ENCODE measurements at places on chromosomes 2 and 18.

GRCh38 chr2:163505281-163505680, 230.5 kb downstream of the FIGN start:
- DNase-seq = no peak

DNA sequence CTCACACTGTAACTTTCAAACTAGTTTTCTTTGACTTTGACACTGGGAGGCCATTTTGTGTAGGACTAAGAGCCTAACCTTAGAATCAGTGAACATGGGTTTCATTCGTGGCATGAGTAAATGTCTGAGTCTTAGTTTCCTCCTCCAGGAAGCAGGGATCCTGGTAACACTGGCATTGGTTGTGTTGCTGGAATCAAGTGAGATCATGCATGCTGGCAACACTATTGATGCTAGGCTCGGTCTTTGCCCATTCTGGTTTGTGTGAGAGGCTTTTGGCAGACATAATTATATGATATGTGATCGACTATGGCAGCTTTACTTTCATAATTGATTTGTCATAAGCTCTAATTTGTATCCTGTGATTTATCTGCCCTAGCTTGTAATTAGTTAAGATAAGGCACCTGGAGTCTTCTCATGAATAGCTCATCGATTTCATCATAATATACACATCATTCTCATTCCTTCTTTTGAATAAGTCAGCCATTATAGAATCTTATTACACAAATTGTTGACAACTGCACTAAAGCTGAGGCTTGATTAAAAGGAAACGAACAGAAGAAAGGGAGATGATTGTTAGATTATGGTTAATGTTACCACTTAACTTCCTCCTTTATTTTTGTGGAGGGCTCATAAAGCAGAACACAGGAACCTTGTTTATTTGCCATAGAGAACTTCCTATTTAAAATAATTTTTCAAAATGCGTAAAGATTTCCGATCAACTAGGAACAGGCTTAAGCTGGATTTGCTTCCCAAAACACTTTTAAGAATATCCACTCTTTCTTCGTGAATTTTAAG, 12.6 kb downstream of the PPP1R1C start:
- no peak for DNase-seq

DNA sequence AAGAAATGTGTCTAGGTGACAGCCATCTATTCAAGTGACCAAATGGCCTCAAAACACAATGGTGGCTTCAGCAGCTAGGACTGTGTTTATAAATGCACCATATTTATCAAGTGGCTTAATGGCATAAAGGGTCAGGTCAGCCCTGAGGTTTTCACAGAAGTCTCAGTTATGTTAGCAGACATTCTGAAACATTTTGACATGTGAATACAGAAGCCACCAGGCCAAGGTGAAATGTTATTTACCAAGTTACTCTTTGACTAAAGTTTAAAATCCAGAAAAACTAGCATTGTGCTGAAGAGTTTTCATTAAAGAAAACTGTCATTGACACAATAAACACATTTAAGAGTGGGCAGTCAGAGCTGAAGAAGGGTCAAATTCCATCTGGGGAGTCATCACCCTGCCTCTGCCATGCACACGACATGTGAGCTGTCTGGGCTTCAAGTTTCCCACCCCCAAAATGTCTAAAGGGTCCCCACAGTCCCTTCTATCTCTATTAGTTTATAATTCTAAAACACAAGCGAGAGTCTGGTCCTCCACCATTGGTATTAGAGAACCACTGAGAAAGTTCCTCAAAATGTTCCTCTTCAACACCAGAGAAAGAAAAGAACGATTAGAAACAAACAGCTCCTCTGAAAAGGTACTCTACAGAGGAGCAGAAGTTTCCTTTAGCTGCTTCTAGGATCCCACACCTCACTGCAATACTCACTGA, 77.5 kb upstream of the FZD5 start:
- no peak for DNase-seq

GRCh38 chr2:158046121-158046880, 55.4 kb upstream of the UPP2 start:
- DNase-seq = no peak

GRCh38 chr2:189421644-189422043, 19.6 kb upstream of the WDR75 start:
- DNase-seq = no peak

Measured in memory B cell (primary cell).